Activated naive CD4-positive, alpha-beta T cell treated with Interleukin-2 at 50 U/mL for 16 hours (primary cell): ENCODE measurements at places on chromosomes 13 and 19.
A peak's percentile ranks its signal among the peaks of the same experiment; 100 is the strongest.

GRCh38 chr19:10027158-10027997 lies 14.1 kb downstream of the RDH8 start:
- peak; percentile 83 for DNase-seq

- DNase-seq, result no peak
Measured at GRCh38 chr19:17325133-17325532, 9.5 kb downstream of the ANO8 start.

DNA sequence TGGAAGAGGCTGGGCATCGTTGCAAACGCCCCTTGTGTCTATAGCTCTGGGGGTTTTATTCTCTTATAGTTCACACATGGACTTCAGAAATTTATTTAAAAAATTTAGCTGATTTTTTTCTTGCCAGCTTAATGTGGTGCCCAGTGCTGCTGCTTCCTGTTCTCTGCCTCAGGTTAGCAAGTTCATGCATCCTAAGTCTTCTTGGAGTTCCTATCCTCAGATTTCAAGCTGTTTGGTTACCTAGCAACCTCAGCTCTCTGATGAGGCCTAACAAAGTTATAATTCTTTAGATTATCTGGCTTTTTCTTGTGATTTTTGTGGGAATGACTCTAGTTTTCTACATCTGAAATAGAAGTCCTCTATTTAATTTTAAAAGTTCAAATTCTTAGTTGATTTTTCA lies 250.9 kb downstream of the MAB21L1 start:
- DNase-seq, result no peak

- no peak for DNase-seq
Measured at GRCh38 chr19:45922281-45922680, 7.7 kb upstream of the NANOS2 start.

GRCh38 chr13:109642358-109642757 lies 144.0 kb downstream of the IRS2 start:
- DNase-seq, result no peak

DNA sequence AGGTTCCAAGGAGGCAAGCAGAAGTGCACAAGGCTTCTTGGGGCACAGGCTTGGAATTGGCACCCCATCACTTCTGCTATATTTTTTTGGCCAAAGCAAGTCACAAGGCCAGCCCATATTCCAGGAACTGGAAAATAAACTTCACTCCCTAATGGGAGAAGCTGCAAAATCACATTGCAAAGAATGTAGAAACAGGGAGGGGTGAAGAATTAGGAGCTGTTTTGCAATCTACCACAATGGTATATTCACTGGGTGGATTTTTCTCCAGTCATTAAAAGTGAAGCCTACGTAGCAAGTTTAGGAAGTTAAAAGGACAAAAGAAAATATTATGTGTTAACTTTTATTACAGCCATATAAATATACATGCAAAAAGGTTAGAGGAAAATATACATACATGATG lies 464.8 kb downstream of the COG6 start:
- DNase-seq, result no peak

GRCh38 chr19:4278010-4278409 lies 1.1 kb upstream of the SHD start:
- DNase-seq, result no peak

- no peak for DNase-seq
Measured at GRCh38 chr13:48624858-48625257, 28.9 kb upstream of the CYSLTR2 start.

GRCh38 chr13:102999499-102999898 lies 66.7 kb downstream of the SLC10A2 start:
- no peak for DNase-seq

GRCh38 chr13:99974939-99975561 lies 3.5 kb upstream of the ZIC5 start:
- DNase-seq, result no peak

- no peak for DNase-seq
Measured at GRCh38 chr13:23510544-23510916, 59.7 kb upstream of the TNFRSF19 start.

DNA sequence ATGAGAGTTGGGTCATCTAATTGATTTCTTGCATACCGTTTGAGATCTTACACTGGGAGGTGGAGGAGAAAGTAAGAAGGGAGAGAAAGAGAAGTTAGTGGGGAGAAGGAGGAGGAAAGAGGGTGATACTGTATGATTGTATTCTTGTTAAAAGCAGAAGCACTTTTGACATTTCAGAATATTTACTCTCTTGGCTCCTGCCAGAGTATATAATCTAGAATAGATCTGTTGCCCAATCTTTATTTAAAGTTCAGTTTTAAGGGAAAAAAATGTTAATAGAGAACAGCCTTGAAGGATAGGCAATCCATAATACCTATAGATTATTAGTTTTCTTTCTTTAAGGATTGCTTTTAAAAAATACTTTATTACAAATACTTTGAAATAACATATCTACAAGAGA lies 41.5 kb downstream of the PDS5B start:
- DNase-seq, result no peak

DNA sequence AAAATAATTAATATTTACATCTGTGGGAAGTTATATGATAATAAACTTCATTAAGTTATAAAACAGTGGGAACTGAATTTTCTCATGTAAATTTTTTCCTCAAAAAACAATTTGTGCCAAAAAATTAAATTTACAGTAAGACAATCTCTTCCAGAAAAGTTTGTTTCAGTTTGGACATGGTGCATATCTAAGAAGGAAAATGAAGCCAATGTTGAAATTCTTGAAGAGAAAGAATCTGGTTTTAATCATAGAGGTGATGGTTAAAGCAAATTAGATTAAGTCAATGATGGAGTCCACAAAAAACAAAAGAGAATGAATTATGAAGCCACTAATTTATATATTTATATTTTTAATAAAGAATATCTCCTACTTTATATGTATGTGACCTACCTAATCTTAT lies 457.2 kb upstream of the SLITRK1 start:
- no peak for DNase-seq

GRCh38 chr13:100473087-100473486 lies 115.5 kb downstream of the GGACT start:
- no peak for DNase-seq

- no peak for DNase-seq
Measured at GRCh38 chr19:11046605-11047354, 42.5 kb upstream of the LDLR start.

DNA sequence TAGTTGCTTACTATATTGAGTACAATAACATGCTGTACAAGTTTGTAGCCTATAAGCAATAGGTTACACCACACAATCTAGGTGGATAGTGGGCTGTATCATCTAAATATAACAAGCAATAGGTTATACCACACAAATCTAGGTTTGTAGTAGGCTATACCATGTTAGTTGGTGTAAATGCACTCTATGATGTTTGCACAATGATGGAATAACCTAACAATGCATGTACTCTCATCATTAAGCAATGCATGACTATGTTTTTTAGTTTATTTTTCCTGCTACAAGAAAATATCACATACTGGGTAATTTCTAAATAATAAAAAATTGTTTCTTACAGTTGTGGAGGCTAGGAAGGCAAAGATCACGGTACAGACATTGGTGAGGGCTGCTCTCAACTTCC lies 262.5 kb downstream of the SLITRK6 start:
- no peak for DNase-seq
